Mucosa of gallbladder (tissue), 1 donor: ENCODE measurements at places on chromosomes 4 and X. TPM values are rescaled to one million over a fixed set of nuclear protein-coding genes. Genes with fewer than 3 reads are reported as not detected.

Gene SPINK2
- 0.63 TPM for total RNA-seq

Gene CT47A7
- not detected for total RNA-seq

Gene CHRDL1
- 8.1 TPM for total RNA-seq

Gene SCML2
- 0.92 TPM for total RNA-seq

Gene F8A1
- total RNA-seq, result 31.7 TPM

Gene PABPC1L2A
- total RNA-seq, result not detected

Gene EGF
- 1.6 TPM for total RNA-seq

Gene SPATA4
- 0.29 TPM for total RNA-seq

Gene DMRTC1B
- total RNA-seq, result not detected

Gene FATE1
- total RNA-seq, result 0.52 TPM

Gene GATA1
- total RNA-seq, result 0.98 TPM

Gene FGFBP1
- total RNA-seq, result not detected

Gene S100P
- total RNA-seq, result 33.4 TPM
